ENCODE measurements at places on chromosomes 12 and 14. TPM values are rescaled to one million over a fixed set of nuclear protein-coding genes. Genes with fewer than 3 reads are reported as not detected.

The BAZ2A gene
- total RNA-seq = 31.6 TPM

The MBIP gene
- 16.0 TPM for total RNA-seq

The C12orf56 gene
- total RNA-seq = 0.14 TPM

The INTS13 gene
- total RNA-seq = 28.3 TPM

The GLIPR1L1 gene
- total RNA-seq = not detected

The HDAC7 gene
- total RNA-seq = 53.2 TPM

The GLS2 gene
- 0.12 TPM for total RNA-seq

The TAOK3 gene
- 8.5 TPM for total RNA-seq

The TMEM229B gene
- 0.17 TPM for total RNA-seq

The ENDOU gene
- not detected for total RNA-seq

The TMCC3 gene
- 1.0 TPM for total RNA-seq

The MGST1 gene
- total RNA-seq = 785 TPM

The WNT1 gene
- total RNA-seq = not detected

The TAS2R9 gene
- not detected for total RNA-seq

The MGP gene
- 0.06 TPM for total RNA-seq

The YLPM1 gene
- 53.0 TPM for total RNA-seq

The KITLG gene
- total RNA-seq = 8.9 TPM

The TNFAIP2 gene
- total RNA-seq = 408 TPM
